ENCODE measurements at places on chromosomes 2 and 18.

GRCh38 chr2:238425979-238426567, 654 bp upstream of the ASB1 start:
- no peak for DNase-seq

DNA sequence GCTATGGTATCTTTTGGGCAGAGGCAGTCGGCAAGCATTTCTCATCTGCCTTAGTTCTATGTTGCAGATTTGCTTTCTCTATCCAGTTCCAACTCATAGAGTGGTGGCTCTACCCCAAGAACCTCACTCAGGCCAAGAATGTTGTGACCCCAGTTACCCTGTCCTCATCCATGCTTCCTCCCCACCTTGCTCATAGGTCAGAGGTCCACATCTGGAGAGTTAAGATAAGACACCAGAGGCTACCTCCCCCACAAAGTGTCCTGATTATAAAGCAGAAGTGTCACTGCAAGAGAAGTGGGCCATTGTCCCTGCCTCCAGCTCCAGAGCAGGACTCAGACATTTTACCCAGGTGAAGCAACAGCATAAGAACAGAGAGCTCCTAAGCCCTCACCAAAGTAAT, 276.8 kb upstream of the CHST9 start:
- no peak for DNase-seq

DNA sequence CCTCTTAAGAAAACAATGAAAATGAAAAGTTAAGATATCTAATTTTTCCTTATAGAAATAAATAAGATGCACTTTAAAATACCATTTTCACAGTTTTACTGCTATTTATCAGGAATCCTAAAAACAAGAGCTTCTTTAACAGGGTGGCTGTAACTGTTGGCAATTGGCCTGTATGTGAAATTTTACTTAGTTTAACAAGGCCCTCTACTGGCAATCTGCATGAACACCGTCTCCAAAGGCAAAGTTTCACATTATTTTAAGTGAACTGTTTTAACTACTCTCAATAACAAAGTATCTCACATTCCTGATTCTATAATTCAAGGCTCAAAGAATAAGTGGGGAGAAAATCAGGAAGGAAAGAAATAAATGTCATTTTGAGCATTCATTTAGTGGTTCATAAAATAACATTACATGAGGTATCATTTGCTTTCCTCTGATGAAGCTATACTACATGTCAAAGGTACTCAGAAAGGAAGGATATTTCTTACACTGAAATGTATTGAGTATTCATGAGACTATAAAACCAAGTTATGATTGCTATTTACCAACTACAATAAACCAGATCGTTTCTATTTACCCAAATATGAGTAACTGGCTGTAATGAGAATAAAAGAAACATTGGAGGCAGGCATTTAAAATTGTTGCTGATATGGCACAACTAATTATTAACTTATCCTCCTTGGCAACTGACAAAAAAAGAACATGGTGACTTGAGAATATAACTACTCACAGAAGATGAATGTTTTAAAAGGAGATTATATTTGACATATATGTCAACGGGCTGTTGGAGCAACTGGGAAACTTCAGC, 7.0 kb downstream of the NCKAP5 start:
- no peak for DNase-seq

DNA sequence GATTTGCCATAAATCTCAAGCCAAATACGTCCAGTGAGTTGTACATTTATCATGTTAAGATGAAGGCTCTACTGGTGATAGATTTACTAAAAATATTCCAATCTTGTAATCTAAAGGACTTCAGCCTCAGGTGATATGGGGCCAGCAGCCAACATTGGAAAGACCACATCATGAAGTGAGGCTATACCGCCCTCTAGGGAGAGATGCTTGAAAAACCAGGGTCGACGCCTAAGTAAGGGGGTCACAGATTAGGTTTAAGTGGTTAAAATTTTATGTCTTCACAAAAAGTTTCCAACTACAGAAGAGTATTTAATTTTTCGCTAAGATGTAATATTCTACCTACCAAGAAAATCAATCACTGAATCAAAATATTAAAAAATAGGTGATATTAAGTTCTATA, 33.3 kb downstream of the DOCK10 start:
- no peak for DNase-seq

- no peak for DNase-seq
These were observed 3.5 kb downstream of the KCNF1 start for GRCh38 chr2:10915236-10915635.

DNA sequence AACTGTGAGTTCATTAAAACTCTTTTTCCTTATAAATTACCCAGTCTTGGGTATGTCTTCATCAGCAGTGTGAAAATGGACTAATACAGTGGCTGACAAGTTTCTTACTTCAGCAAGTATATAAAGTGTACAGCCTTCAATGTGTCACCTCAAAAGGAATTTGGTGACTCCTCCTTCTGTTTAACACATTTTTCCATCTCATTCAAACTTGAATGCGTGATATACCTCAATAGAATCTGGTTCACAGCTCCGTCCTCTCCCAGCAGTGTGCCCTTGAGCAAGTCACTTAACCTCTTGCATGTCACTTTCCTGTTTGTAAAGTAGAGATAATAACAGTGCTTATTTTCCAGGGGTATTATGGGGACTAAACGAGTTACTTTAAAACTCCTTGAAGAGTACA, 159.6 kb downstream of the CCBE1 start:
- DNase-seq: no peak

- DNase-seq: no peak
These were observed 499.2 kb upstream of the FAM98A start for GRCh38 chr2:34098256-34098655.

DNA sequence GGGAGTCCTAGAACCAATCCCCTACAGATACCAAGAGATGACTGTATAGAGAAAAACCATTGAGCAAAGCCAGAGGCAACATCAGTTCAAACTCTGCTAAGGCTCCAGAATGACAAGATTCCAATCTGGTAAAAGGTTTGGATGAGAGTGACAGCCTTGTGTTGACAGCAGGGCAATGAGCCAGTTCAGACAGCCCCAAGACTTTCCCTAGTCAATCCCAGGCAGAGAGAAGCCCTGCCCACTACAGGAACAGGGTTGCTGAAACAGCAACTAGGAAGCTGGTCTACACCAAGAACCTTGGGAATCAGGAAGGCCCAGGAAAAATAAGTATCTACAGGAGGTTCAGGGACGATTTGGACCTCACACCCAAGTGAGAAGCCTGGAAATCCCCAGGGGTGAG, 3.3 kb downstream of the PSTPIP2 start:
- DNase-seq: no peak

- no peak for DNase-seq
These were observed 64.6 kb downstream of the PLCL1 start for GRCh38 chr2:197869041-197869440.

DNA sequence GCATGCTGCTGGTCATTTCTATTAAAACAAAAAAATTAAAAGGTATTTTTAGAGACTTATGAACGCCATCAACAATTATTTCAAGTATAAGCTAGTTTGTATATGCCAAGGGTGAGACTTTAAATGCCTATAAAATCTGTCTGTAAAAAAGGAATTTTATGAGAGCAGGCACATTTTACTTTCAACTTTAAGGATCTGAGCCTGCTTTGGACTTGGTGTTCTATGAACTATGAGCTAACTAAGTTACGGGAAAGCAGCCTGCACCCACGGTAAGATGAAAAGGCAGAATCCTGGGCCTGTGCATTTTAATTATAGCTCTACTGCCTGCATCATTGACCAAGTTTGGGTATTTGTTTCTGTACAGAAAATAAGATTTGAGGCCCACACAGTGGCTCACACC, 95.4 kb downstream of the PLEKHM3 start:
- DNase-seq: no peak

DNA sequence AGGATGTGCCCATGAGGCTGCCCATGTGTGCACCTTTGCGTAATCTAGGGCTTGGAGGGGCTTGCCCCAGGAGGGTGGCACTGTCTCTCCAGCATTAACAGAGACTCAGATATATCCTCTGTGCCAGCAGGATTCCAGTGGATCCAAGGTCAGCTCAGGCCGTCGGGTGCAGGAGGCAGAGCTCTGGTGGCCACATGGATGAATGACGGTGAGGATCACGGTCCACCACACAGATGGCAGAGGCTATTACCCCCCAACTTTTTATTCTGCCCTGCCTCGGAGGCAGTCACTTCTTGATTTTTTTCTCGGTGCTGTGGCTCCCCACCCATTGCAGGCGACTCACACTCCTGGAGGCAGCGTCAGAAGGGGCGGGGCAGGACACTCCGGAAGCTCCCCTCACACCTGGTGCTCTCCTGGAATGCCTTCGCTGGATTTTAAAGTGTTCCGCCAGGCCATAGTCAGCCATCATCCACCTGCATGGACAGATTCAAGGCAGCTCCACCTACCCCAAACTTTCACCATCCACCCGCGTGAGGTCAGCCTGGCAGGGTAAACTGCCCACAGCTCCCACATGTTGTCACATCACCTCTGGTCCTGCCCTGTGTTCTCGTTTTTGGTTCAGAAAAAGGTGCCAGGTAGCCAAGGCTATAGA, 602.9 kb upstream of the RAB6C start:
- DNase-seq: no peak

- no peak for DNase-seq
These were observed 94.0 kb downstream of the FMNL2 start for GRCh38 chr2:152428800-152429582.

- DNase-seq: no peak
These were observed 276.6 kb downstream of the ZNF521 start for GRCh38 chr18:25075331-25075730.

GRCh38 chr18:79905389-79905911, 46.0 kb downstream of the SLC66A2 start:
- DNase-seq: no peak

- DNase-seq: no peak
These were observed 62.6 kb downstream of the SLC40A1 start for GRCh38 chr2:189517847-189518535.

- DNase-seq: no peak
These were observed 8.0 kb downstream of the TEX261 start for GRCh38 chr2:70986499-70987189.

GRCh38 chr2:60676706-60677330, 79.2 kb upstream of the PAPOLG start:
- no peak for DNase-seq

GRCh38 chr2:78648558-78648957, 376.9 kb upstream of the REG3G start:
- no peak for DNase-seq

DNA sequence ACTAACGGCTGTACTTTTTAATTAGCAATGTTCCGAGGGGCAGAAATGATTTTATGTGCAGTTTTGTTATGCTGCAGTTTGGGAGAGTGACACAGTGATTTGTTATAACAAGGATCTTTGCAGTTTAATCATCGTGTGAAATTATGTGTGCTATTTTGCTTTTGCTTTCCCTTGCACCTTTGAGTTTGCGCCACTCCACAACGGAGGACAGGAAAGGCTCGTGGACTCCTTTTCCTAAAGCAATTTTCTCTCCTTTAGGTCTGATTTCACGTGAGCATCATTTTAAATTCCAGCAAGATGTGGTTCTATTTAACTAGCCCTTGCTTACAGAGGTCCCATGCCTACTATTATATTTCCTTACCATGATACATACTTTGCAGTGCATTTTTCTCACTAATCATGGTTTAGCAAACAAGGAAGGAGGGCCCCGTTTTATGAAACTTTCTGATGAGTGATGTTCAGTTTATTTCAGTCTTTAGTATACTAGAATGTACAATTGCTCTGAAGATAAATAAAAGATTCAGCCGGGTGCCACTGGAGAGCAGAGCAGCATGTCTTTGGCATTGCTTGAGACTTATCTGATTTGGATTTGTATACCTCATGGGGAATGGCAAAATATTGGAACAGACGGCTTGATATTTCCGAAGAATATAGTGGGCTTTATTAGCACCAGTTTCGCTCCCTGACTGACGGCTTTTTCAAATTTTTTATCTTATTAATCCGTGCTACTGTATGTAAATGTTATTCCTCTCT, 528.2 kb upstream of the FANCL start:
- no peak for DNase-seq

DNA sequence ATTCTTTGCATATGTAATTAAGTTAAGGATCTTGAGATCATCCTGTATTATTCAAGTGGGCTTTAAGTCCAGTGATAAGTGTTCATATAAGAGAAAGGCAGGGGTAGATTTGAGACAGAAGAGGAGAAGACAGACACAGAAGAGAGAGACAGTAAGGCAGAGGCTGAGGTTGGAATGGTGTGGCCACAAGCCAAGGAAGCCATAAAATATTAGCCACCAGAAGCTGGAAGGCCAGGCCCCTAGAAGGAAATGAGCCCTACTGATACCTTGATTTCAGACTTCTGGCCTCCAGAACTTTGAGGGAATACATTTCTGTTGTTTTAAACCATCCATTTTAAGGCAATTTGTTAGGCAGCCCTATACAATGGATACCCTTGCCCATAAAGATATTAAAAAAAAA, 66.9 kb upstream of the DLX2 start:
- DNase-seq: no peak

GRCh38 chr2:144572977-144573376, 53.1 kb upstream of the ZEB2 start:
- DNase-seq: no peak

DNA sequence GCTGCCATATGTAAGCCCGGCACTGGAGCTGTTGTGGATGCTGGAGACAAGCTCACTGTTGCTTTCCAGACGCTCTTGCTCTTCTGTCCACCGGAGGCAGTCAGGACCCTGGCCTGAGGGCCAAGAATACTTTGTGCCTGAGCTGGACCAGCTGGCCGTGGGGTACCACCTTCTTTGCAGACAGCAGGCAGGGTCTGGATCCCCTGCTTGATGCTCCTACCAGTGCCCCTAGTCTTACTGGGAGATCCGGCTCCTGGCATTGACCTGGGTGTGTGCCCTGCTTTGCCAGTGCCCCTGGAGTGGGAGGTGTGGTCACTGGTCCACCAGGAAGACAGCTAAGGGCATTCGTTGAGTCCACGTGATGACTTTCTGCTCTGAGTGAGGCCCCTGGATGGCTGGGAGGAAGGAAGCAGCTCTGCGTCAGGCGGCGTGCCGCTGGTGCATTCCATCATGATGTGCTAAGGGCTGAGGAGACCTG, 59.3 kb downstream of the LRRFIP1 start:
- DNase-seq: no peak

Measured in activated gamma-delta T cell treated with anti-CD3 and anti-CD28 coated beads, Interleukin-2, amount 50 U/mL, for 16 hours (primary cell).